ENCODE measurements at places on chromosomes 4 and X. TPM values are rescaled to one million over a fixed set of nuclear protein-coding genes. Genes with fewer than 3 reads are reported as not detected.

TMEM255A gene
- total RNA-seq: 8.9 TPM

- ATAC-seq: no peak
Measured at GRCh38 chr4:164997941-164998340, 20.5 kb upstream of the TRIM61 start.

MAGT1 gene
- total RNA-seq: 23.6 TPM

- ATAC-seq: no peak
Measured at GRCh38 chrX:445727-446126, 59.0 kb upstream of the PPP2R3B start.

- no peak for ATAC-seq
Measured at GRCh38 chr4:6854098-6854744, 55.4 kb upstream of the TBC1D14 start.

RTL9 gene
- not detected for total RNA-seq

SATL1 gene
- total RNA-seq: not detected

IGSF1 gene
- 1.8 TPM for total RNA-seq

DNA sequence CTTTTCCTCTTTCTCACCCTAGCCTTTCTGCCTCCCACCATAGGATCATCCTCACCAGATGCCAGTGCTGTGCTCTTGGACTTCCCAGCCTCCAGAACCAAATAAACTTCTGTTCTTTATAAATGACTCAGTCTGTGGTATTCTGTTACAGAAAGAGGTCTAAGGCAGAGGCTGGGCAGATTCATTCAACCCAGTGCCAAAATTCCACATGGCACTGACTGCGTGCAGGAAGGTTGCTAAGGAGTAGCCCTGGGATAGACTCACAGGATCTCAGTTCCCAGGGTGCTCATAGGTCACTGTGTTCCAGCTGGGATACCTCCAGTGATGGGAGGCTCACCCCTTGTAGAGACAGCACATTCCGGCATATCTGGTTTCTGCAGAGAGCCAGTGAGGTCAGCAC, 22.0 kb downstream of the SORCS2 start:
- no peak for ATAC-seq

GRCh38 chr4:54505996-54506395, 151.8 kb upstream of the KIT start:
- no peak for ATAC-seq

DNA sequence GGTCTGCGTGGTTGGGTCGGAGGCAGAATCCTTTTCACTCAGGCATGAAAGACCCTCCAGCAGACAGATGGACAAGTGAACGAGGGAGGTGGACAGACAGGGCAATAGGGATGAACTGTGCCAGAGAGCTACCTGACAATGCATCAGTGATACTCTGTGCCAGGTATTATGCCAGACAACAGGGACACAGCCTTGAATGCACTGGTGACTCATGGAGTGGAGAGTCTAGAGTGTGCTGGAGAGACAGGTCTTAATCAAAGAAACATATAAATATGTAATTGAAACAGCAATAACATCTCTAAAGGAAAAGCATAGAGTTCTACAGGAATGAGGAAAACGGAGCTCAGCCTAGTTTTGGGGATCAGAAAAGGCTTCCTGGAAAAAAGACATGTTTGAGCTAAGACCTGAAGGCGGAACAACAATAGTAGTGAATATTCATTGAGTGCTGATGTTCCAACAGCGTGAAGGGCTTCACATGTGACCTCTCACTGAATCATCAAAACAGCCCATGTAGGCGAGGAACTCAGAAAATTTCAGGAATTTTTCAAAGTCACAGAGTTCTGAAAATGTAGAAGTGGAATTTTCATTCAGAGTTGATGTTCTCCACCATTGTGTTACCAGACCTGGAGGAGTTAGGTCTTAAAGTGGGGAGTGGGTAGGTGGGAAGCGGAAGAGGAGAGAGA, 20.0 kb upstream of the FGFBP2 start:
- ATAC-seq: no peak

SPRY1 gene
- total RNA-seq: 79.3 TPM
